ENCODE measurements at places on chromosomes 12 and 14.

DNA sequence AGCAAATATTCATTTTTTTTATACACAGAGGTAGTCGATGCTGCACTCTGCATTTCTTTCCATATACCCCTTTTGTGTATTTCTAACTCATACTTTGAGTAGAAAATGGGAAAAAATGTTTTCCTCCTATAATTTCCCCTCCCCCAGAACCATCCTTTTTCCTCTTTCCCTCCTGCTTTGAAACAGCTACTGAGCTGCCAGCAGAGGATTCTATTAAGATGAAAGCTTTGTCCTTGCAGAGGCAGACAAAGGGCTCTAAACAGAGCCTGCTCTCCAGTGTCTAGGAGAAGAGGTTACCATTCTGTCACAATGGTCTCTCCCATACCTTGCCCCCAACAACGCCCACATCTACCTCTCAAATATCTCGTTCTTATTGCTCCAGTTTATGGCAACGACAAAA, 74.6 kb upstream of the OSBPL8 start:
- DNase-seq, result no peak

DNA sequence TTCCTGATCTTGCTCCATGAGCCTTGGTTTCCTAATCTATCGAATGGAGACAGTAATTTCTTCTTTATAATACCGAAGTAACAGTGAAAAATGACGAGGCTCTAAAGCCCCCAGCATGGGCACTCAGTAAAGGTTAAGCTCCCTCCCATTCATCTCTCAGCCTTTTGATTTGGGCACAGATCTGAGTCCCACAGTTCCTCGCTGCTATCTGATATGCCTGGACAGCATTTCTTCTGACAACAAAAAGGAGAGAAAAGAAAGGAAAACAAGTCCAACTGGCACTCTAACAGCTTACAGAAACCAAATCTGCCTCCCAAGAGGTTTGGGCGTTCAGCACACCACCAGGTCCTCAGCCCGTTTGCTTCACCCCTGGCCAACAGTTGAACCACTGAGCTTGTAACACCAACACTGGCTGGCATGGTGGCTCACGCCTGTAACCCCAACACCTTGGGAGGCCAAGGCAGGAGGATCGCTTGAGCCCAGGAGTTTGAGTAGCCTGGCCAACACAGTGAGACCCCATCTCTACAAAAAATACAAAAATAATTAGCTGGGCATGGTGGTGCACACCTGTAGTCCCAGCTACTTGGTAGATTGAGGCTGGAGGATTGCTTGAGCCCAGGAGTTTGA, 19.5 kb downstream of the CCDC88C start:
- DNase-seq, result no peak

DNA sequence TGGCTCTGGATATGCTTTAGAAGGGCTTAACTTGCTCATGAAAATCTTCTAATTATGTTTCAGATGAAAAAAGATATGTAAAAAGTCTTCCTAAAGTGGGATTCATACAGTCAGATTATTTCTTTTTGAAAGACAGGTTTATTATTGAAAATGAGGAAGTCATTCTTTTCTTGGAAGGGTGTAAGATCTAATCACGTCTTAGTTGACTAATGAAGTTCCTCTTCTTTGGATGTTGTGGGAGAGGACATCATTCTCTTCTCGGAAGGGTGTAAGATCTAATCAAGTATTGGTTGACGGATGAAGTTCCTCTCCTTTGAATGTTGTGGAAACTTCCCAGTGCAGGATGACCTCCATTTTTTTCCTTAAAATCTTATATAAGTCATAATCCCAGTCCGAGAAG, 74.9 kb downstream of the ALG10 start:
- no peak for DNase-seq

DNA sequence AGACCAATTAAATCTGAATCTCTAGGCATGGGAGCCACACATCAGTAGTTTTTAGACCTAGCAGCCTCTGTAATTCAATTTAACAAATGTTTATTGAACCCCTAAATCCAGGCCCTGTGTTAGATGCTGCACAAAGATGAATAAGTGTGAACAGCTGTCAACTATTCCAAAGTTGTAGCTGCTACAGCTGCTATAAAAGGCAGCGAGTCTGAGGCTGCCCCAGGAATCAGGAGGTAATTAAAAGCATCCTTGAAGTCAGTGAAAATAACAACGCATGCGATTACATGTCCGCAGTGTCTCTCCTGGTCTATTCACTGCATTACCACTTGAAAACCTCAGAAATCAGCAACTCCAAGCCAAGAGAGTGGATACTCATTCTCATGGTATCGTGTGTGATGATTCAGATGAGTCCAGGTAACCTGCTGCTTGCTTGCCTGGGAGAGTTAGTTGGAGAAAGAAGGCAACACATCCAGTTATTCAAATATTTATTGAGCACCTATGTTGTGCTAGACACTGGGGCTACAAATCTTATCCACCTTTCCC, 34.9 kb upstream of the DDHD1 start:
- DNase-seq, result no peak

GRCh38 chr12:55969356-55969755, 2.7 kb downstream of the CDK2 start:
- no peak for DNase-seq

DNA sequence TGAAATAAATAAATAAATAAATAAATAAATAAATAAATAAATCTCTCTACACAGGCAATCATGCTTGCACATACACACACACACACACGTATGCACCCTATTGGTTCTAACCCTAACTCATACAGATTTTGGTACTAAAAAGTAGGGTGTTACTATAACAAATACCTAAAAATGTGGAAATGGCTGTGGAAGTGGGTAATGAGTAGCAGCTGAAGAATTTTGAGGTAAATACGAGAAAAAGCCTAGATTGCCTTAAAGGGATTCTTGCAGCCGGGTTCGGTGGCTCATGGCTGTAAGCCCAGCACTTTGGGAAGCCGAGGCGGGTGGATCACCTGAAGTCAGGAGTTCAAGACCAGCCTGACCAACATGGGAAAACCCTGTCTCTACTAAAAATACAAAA, 15.7 kb upstream of the SLC2A3 start:
- DNase-seq, result no peak

DNA sequence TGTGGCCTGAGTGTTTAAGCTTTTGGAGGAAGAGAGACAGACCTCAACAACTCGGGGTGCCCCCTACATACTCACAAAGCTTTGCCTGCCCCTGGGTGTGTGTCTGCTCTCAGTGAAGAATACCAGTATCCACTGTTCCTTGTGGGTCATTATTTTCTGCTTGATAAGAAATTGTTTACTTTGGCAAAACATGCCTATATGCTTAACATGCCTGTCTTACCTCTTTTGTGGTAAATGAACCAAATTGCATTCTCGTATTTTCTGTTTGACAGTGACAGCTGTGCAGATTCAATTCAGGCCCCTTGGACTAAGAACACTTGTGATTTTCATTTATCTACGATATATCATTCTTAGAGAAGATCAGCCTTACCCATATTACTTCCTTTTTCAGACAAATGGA, 50.6 kb upstream of the REP15 start:
- no peak for DNase-seq

GRCh38 chr14:104967386-104968152, 10.6 kb downstream of the AHNAK2 start:
- no peak for DNase-seq

DNA sequence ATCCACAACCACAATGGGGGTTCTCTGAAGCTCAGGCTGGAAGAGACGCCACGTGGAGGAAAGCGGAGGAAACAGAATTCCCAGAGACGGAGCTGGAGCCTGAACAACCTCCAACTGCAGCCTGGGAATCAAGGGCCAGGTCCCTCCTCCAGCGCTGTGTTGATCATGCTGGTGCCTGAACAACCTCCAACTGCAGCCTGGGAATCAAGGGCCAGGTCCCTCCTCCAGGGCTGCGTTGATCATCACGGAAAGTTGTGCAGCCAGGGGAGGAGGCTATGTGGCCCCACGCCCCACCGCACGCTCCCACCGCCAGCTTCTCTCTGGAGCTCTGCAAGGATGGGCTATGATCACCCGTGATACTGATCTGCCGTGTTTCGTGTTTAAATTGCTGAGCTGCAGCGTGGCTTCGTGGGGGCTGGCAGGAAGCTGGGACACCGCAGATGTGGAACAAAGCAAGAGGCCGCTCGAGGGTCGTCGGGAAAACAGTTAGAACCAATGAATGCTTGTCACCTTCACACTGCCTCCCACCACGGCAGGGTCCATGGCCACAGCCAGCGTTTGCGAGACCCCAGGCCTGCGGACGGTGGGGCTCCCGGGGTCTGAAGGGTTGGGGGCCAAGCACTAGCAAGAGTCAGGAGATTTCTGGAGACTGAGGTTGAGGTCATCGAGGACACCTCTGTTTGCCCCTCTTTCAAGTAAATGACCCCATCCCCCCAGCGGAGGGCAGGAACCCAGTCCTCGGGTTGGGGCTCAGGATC, 51.8 kb upstream of the FBRSL1 start:
- DNase-seq, result no peak

DNA sequence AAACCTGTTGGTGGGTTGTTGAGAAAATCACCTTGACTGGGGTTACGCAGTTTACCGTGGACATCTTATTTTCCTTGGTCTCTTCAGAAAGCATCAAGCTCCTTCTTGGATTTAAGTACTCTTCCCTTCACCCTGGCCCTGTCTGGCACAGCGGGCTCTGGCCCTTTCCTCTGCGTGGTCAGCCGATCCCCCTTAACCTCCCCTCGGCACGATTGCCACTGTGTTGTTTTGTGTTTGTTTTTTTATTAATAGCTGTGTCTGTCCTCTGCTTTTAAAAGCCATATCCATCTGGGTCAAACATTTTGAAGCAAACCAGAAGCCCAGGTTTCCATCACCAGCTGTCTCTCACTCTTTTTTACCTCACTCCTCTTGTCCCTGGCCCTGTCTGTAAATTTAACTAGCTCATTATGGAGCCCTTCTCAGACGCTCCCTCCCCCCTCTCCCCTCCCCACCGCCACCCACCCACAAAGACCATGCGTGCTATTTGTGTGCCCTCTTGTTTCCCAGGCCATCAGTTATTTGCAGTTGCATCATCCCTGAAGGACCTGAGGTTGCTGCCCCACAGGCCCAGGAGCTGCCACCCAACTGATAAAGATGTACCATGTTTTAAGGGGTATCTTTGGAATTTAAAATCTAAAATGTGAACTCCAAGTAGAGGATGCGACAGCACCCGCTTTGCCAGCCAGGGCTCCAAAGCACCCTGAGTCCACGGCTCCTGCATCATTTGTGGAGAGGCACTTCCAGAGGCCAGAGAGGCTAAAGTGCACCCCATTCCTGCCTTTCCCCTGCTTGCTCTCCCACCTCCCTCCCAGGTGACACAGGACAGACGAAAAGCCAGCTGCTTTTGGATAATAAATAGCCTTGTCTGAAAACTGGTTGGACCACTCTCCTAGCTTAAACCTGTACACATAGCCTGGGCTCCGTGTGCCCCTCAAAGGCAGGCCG, 3.9 kb downstream of the BCL11B start:
- DNase-seq, result peak; percentile 54

DNA sequence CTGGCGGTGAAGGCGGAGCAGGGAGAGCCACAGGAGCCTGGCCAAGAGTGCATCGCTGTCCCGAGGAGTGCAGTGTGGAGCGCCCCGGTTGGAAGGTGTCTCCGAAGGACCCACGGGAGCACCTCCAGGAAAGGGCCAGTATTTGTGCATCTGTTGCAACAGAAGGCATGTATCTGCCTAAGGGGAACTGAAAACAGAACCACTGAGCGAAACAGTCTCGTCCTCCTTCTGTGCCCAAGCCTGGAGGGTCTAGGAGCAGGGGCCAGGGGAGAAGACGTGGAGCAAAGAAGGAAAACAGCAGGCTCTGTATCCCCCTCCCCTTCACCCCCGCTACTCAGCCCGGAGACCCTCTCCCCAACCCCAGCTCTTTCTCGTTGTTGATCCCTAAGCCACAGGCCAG, 5.3 kb upstream of the LRRC10 start:
- no peak for DNase-seq

GRCh38 chr14:65261425-65261920, 151.1 kb upstream of the FUT8 start:
- no peak for DNase-seq
